ENCODE measurements at places on chromosomes 1 and 21.
A peak's percentile ranks its signal among the peaks of the same experiment; 100 is the strongest.

- DNase-seq: no peak
These were observed 15.0 kb downstream of the BTG3 start for GRCh38 chr21:17597680-17598079.

DNA sequence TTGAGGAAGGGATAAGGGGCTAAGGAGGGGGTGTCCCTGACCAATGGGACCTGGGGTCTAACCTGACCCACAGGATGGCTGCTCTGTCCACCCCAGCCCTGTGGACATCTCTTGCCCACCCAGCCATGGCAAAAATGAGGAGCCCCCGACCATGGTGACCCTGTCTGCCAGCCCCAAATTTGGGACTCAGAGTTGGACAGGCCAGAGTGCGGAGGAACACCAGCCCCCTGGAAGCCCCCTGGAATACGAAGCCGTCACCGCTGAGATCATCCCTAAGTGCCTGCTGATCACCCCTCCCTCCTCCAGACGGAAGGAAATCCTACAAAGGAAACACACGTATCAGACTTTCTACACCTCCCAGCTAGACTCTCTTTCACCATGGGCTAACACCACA, 119.3 kb downstream of the SIK1 start:
- no peak for DNase-seq

DNA sequence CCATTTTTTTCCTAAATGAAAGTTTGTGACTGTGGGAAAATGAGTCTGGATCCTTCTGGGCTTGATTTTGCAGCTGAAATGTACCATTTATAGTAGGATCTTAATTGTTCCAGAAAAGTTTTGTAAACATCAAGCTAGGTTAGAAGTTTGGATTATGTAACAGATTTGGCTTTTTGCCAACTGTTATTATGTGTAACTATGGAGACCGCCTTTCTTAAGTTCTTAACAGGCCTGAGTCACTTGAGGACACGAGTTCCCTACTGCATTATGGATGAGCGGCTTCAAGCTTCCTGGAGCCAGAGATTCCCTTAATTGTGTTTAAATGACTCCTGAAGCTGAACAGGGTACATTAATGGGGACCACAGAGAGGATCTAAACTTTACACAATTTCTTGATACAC, 22.2 kb downstream of the SLC25A33 start:
- DNase-seq: peak; percentile 95

DNA sequence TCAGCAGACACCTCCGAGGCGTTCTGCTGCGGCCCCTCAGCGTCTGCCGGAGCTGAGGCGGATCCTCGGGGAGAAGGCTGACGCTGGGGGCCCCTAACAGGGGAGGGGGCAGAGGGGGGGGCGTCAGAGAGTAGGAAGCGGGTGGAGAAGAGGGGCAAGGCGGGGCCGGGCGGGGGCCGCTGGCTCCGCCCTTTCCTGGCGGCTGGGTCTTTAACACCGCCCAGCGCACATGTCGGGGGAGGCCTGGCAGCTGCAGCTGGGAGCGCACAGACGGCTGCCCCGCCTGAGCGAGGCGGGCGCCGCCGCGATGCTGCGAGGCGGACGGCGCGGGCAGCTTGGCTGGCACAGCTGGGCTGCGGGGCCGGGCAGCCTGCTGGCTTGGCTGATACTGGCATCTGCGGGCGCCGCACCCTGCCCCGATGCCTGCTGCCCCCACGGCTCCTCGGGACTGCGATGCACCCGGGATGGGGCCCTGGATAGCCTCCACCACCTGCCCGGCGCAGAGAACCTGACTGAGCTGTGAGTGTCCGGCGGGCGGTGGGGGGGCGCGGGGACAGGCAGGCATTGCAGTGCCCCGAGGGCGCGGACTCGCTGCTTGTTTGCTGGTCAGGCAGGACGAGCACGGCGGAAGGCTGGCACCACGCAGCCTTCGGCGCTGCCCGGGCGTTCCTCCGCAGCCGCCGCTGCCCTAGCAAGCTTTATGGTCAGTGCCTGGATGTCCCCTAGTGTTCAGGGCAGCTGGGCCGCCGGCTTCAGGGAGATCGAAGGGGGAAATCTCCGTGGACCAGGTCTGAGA, at the start of gene NTRK1:
Gene NTRK1 (plus strand): TSS at position 238 of the 796 bp plus-strand sequence. CDS start 70 bp downstream, at position 308.
- peak; percentile 44 for DNase-seq

DNA sequence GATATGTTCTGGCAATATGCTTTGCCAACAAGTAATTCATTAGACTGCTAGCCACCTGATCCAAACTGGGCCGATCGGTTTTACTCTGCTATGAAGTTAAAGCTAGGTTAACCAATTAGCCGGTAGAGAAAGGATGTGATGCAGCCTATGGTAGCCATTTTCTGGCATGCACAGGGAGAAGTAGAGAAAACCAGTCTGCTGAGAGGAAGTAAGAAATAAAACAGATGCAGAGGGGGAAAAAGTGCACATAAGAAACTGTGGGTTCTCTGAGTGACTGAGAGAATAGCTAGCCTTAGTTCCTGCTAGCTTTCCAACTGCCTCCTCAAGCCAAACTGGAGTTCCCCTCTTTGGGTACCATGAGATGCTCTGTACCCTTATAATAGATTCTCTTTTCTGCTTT, 52.8 kb downstream of the ARID4B start:
- no peak for DNase-seq

GRCh38 chr1:56034847-56035481, 544.4 kb downstream of the PLPP3 start:
- no peak for DNase-seq

- DNase-seq: no peak
These were observed 5.5 kb upstream of the LAPTM5 start for GRCh38 chr1:30762930-30763650.

- no peak for DNase-seq
These were observed 253.1 kb upstream of the USP24 start for GRCh38 chr1:55468142-55468795.

DNA sequence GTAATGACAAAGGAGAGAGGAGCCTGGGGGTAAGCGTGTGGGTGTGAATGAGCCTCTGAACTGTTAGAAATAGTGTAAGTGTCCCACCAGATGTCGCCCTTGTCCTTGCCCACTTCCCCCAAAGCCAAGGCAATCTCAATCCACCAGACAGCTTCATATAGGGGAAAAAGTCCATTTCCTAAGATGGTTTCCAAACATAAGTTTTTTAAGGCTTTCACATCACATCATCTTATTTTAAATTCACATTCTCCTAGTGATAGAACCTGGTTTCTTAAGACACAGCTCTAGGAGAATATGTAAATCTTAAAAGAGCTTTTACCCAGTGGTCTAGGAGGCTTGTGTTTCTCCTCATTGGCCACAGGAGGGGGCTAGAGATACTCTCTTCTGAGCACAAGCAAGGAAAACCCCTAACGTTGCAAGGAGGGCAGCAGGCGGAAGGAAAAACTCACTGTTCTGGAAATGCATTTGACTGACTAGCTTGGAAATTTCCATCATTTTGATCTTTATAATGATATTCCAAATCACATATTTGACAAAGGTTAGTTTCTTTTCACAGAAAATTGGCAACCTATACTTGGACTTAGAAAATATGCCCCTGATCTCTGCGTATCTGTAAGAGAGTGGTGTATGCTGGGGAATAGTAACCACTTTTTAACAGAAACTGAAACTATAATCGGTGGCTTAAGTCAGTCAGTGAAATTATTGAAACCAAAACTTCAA, 51.9 kb upstream of the LPAR3 start:
- DNase-seq: peak; percentile 90

- DNase-seq: peak; percentile 7
These were observed 7.0 kb upstream of the C1orf174 start for GRCh38 chr1:3907031-3907534.

GRCh38 chr1:35748326-35748725, 21.5 kb downstream of the CLSPN start:
- no peak for DNase-seq

All from lung microvascular endothelial cell (primary cell).